ENCODE measurements at places on chromosomes 16 and 17.

DNA sequence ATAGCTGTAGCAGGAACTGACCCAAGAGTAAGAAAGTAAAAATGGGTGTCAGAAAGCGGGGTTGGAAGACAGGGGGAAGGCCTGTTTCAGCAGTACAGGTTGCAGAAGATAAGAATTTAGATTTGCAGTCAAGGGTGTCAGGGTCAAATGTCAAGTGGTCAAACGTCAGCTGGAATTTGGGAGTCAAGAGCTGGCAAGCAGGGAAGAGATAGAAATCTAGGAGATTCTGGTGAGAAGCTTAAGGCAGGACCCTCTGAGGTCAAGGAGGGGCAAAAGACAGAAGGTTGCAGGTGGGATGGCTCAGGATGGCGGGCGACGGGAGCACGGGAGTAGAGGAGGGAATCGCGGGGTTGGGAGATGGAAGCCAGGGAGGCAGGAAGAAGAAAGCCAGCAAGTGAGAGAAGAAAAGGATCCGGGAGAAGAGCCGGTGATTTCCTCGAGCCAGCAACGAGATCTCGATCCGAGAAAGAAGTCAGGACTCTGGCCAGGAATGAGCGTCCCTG is 335 bp downstream of the SLC25A35 start:
- no peak for DNase-seq

- DNase-seq: peak; percentile 75
These were observed 21.7 kb downstream of the ACSF3 start for GRCh38 chr16:89115216-89115861.

GRCh38 chr16:79651363-79651762 is 50.8 kb upstream of the MAF start:
- no peak for DNase-seq

- DNase-seq: no peak
These were observed 47.6 kb downstream of the MYH13 start for GRCh38 chr17:10325031-10325695.

DNA sequence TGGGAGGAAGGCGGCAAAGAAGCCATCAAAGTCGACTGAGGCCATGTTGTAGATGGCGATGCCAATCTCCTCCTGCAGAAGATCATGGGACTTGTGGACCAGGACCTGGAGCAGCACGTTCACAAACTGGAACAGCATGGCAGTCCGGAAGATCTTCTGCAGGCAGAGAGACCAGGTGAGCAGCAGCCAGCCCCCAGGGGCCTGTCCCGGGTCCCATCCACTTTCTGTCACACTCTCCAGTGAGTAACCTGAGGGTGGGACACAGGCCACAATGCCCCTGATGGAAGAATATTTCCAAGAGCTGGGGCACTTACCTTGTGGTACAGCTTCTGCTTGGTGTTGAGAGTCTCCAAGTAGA is 38.0 kb upstream of the GSG1L start:
- no peak for DNase-seq

- no peak for DNase-seq
These were observed 1.1 kb upstream of the ALOX12 start for GRCh38 chr17:6994666-6995256.

- DNase-seq: no peak
These were observed 107.1 kb downstream of the SNX29 start for GRCh38 chr16:12083631-12084030.

DNA sequence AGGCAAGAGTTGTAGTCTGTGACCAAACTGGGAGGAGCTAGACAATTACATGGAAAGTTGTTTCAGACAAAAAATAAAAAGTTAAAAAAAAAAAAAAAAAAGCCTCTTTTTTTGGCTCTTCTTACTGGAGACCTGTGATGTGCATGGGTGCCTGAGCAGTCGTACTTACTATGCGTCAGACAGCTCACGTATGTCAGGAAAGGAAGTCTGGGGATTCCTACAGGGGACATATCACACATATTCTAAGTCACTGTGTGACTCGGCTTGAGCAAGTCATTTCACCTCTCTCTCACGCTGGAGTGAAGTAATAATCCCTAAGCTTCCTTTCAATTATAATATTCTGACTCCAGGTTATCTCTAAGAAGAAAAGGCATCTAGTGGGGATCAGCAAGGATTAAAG is 6.0 kb downstream of the SLFN14 start:
- no peak for DNase-seq

DNA sequence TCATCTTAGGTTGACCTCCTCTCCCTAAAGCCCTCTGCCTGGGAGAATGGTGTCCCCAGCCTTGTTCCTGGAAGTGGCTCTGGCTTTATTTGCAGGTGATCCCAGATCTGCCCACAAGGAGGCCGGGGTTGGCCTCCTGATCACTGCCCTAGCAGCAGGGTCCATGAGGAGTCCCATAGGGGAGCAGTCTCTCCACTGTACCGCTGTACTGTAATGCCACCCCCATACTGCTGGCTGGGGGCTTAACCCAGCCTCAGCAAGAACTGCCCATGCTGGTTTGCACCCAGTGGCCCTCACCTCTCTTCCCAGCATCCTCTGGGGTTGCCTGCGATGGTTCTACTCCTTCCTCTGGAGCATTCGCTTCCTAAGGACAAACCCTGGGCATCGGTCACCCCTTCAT is 39.1 kb downstream of the PSME3IP1 start:
- DNase-seq: no peak

GRCh38 chr17:8991514-8992285 is 26.2 kb upstream of the PIK3R5 start:
- peak; percentile 53 for DNase-seq

- no peak for DNase-seq
These were observed 14.6 kb downstream of the ADCY7 start for GRCh38 chr16:50280932-50281331.

DNA sequence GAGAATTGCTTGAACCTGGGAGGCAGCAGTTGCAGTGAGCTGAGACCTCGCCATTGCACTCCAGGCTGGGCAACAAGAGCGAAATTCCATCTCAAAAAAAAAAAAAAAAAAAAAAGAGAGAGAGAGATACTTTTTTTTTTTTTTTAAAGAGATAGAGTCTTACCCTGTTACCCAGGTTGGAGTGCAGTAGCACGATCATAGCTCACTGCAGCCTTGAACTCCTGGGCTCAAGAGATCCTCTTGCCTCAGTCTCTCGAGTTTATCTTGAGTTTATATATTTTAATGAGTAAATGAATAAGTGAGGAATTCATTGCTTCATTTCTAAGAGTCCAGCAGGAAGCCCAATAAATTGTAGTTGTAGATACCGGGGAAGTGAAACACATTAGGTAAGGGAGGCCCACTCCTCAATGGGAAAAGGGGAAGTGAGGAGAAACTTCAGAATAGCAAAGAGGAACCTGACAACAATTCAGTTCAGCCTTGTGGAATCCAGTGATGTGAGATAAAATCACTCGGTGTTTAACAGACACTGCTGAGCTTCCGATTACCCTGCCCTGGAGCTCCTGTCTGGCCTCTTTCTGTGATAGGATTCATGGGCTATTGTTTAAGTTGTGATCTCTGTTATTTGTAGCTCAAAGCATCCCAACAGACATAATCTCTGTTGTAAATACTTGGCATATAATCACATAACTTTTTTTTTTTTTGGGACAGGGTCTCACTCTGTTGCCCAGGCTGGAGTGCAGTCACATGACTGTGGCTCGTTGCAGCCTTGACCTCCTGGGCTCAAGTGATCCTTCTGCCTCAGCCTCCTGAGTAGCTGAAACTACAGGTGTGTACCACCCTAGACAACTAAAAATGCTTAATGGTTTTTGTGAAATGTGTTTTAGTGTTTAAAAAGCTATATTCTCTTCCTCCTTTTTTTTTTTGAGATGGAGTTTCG is 15.8 kb upstream of the ITGAM start:
- DNase-seq: no peak

GRCh38 chr16:89442588-89442987 is 47.8 kb downstream of the ANKRD11 start:
- DNase-seq: no peak

- no peak for DNase-seq
These were observed 5.8 kb downstream of the MPRIP start for GRCh38 chr17:17048106-17048505.

DNA sequence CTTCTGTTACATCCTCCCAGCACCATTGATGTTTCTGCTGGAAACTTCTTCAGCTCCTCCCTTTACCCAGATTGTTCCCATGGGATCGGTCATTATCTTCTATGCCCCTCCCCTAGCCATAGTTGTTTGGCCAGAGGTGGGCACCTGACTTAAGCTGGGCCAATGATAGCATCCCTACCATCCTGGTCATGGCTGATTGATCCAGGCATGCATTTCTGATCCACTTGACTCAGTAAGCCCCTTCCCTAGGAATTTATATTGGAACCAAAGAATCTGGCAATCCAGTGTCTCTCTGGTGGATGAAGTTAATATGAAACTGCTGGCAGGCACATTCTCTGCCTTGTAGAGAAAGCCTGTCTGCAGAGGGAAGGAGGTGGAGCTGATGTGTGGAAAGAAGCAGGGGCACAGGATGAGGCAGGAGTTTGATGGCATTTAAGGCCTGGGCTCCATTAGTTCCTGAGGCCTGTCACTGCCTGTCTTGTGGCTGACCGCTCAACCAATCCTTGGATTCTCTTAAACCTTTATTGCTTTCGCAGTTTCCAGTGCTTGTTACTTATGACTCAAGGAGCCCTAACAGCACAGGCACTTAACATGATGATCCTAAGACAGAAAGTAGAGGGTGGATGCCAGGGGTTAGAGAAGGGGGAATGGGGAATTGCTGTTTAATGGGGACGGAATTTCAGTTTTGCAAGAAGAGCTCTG is 152.4 kb downstream of the ABCC12 start:
- no peak for DNase-seq

DNA sequence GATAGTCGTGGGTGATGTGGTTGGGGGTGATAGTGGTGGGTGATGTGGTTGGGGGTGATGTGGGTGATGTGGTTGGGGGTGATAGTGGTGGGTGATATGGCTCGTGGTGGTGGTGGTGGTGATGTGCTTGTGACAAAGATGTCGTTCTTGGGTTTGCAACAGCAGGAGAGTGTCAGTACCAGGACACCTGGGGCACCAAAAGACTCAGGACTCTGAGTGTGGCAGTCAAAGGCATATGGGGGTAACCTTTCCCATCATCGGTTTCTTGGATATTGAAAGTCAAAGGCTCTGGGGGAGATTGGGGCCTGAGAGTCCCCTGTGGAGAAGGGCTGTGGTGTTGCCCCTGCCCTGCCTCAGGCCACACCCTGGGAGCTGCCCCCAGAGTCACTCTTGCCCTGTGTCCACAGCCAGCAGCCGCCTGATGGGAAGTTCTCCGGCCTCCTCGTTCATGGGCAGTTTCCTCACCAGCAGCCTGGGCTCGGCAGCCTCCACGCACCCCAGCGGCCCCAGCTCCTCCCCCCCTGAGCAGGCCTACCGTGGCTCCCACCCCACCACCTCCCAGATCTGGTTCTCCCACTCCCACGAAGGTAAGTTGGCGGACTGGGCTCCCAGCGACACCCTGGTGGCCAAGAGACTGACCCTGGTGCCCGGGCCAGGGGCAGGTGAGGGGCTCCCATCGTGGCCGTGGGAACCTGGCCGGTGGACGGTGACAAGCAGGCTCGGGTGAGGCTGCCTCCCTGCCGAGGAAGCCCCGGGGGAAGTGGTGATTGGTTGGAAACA is 31.3 kb downstream of the BAHCC1 start:
- DNase-seq: no peak

- DNase-seq: no peak
These were observed 3.5 kb upstream of the B9D1 start for GRCh38 chr17:19365833-19366636.

DNA sequence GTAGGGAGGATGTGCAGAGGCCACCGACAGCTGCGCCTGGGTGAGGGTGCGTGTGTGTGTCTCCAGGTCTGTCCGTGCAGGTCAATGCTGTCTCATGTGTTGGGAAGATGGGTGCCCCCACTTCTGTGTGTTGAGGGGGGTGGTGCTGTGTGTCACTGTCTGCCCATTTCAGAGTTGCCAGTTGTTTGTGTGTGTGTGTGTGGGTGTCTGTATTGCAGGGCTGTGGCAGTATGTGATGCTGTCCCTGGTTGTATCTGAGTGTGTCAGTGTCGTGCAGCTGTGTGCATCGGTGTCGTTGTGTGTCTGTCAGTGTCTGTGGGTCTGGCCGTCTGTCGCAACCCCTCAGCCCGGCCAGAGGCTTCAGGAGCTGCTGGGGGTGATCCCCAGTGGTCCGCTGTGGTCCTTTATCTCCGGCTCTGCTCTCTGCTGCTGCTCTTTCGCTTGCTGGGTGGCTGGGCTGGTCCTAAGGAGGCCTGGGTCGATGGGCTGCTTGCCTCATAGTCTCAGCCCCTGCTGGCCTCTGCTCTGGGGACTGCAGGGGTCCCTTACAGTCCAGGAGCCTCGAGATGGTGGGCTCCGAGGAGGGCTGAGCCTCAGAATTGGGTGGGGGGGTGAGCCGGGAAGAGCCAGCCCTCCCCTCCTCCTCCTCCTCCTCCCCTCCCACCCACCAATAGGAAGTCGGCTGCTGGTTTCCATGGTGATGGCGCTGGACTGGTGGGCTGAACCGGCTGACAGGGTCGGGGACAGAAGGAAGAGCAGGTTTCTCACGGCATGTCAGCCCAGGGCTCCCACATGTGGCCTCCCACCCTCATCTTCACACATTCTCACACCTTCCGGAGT is at the start of gene TSPOAP1:
Gene TSPOAP1, minus strand, starts transcription at position 601 of the 840 bp plus-strand sequence. CDS start 875 bp downstream, outside the sequence.
- DNase-seq: peak; percentile 79
